ENCODE measurements at places on chromosomes 4 and X.

DNA sequence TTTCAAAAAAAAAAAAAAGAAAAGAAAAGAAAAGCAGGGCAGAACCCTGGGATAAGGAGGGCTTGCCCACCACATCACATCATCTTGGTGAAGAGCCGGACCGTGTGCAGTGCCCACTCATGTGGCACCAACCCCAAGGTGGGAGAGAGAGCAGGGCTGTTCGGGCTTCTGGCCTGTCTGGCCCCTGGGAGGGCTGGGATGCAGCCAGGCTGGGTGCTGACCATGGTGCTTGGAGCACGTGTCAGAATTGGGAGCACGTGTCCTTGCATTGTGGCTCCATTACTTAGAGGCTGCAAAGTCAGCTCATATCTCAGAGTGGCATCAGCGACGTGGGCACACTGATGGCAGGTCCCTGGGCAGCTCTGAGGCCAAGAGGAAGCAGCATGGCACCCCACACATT is 100.9 kb upstream of the AFAP1 start:
- no peak for DNase-seq

GRCh38 chrX:108211301-108211700 is 119.7 kb downstream of the ATG4A start:
- DNase-seq = no peak

DNA sequence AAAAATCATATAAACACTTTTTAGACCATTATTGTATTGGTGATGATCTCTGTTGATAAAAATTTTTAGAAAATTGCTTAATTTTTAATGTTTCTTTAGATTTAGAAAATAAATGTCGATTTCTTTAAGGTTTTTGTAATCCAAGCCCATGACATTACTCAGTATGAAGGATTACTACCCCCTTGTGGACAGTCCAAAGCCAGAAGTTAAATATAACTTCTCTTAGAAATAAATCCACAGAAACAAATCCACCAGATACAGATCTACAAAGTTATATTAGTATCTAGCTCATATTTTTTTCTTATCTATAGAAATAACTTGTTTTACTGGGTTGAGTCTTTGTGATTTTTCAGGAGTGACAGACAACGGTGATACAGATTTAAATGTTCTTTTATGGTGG is 18.9 kb downstream of the TIFA start:
- no peak for DNase-seq

- DNase-seq = no peak
These were observed 300.5 kb upstream of the LCORL start for GRCh38 chr4:18321956-18322530.

DNA sequence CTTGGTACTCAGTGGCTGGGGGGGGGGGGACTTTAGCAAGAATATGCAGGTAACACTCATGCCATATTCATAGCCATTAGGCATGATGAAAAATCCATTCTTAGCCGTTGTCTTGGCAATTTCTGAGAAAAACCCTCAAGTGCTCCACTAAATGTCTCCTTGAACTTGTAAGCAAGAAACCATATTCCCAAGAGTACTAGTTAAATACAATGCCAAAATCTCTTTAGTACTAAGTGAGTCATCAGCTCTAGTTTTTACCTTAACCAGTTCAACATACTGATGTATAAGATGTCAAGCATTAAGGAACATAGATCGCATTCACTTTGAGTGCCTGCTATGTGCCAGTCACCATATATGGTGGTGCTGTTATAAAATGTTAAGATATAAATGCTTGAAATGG is 27.5 kb downstream of the UBE2D3 start:
- DNase-seq = no peak

- DNase-seq = no peak
These were observed 60.8 kb downstream of the SPCS3 start for GRCh38 chr4:176380352-176381157.

- no peak for DNase-seq
These were observed 66.5 kb downstream of the AR start for GRCh38 chrX:67610282-67610681.

- no peak for DNase-seq
These were observed 38.9 kb upstream of the TMPRSS11D start for GRCh38 chr4:67922697-67923096.

- no peak for DNase-seq
These were observed 1.8 kb downstream of the TBC1D25 start for GRCh38 chrX:48541140-48541814.

DNA sequence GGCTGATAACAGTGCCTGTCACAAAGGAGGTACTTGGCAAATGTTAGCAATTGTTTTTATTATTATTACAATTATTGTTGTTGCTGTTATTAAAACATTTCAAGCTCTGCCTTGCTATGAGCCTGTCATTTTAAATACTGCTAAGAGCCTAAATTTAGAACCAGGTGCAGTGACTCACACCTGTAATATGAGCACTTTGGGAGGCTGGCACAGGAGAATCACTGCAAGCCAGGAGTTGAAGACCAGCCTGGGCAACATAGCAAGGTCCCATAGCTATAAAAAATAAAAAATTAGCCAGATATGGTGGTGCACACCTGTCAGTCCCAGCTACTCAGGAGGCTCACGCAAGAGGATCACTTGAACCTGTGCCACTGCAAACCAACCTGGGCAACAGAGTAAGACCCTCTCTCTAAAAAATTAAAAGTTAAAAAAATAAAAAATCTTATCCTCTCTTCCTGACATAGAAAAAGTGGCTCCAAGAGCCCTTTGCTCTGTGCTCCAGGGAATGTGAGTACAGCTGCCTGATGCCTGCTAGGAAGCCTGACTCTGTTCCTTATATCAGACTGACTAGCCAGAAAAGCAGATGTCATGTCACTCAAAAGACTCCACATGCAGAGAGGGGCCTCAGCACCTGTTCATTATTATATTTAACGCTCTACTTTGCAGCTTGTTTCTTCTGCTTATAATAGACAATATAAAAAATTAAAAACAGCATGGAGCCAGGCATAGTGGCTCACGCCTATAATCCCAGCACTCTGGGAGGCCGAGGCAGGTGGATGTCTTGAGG is 234.0 kb downstream of the OPHN1 start:
- no peak for DNase-seq

GRCh38 chrX:154596290-154596929 is 11.5 kb downstream of the CTAG1A start:
- no peak for DNase-seq

DNA sequence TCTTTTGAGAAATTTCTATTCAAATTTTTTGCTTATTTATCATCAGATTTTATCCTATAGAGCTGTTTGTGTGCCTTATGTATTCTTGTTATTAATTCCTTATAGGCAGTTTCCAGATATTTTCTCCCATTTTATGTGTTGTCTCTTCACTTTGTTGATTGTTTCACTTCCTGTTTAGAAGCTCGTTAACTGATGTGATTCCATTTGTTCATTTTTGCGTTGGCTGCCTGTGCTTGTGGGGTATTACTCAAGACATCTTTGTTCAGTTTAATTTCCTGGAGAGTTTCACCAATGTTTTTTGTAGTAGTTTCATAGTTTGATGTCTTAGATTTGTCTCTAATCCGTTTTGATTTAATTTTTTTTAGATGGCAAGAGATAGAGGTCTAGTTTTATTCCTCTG is 14.6 kb downstream of the ZNF718 start:
- DNase-seq = no peak

DNA sequence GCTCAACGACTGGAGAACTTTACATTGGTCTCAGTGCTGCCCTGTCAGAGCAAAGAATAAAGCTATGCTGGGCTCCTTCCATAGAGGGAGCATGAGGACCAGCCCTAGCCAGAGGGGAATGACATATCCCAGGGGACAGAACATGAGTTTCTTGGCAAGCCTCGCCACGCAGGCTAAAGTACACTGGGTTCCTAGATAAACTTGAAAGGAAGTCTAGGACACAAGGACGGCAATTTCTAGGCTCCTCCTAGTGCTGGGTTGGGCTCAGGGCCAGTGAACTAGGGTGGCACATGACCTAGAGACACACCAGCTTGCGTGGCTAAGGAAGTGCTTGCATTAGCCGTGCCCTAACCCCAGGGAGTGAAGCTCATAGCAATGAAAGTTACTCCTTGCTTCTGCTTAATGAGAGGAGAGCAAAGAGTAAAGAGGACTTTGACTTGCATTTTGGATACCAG is 141.0 kb downstream of the MAB21L2 start:
- DNase-seq = no peak

DNA sequence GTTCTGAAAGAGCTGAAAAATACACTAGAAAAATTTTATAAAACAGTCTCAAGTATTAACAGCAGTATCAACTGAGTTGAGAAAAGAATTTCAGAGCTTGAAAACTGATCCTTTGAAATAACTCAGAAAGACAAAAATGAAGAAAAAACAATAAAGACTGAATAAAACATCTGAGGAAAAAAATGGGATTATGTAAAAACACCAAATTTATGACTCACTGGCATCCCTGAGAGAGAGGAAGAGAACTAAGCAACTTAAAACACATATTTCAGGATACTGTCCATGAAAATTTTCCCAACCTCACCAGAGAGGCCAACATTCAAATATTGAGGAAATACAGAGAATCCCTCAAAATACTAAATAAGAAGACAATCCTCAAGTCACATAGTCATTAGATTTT is 22.9 kb downstream of the PABPC4L start:
- DNase-seq = no peak

DNA sequence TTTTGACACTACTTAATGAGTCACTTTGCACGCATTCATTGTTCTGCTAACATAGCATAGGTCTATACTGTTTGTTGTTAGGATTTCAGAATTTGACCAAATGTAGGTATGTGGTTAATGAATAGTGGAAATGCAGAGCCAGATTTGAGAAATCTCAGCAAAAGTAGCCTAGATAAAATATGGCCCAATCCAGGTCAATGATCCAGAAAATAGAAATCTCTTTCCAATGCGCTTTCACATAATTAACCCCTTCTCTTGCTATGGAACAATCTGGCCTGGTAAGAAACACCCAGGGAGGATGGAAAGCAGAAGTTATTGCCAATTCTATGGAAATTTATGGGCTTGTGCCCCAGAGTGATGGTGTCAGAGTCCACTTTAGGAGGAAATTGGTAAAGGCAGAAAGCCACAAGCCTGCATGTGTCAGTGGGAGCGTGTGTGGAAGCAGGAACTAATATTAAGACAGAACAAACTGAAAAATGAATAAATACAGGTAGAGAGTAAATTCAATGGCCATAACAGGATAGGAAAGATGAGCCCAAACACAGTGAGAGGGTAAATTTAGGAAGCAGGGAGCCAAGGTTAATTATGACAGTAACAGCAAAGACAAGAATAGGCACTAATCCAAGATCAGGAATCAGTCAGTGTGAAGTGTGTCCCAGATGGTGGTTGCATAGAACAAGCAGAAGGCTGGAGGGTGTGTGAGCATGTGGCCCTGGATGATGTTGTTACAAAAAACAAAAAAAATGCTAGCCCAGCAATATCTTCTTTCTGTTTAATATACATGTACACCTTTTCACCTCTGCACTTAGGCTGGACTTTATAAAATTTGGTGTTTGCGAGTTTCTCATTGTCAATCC is 102.9 kb downstream of the SYTL5 start:
- no peak for DNase-seq

- DNase-seq = no peak
These were observed 20.2 kb upstream of the CTSO start for GRCh38 chr4:155973639-155974475.

- DNase-seq = no peak
These were observed 38.1 kb upstream of the ARSH start for GRCh38 chrX:2967998-2968909.

DNA sequence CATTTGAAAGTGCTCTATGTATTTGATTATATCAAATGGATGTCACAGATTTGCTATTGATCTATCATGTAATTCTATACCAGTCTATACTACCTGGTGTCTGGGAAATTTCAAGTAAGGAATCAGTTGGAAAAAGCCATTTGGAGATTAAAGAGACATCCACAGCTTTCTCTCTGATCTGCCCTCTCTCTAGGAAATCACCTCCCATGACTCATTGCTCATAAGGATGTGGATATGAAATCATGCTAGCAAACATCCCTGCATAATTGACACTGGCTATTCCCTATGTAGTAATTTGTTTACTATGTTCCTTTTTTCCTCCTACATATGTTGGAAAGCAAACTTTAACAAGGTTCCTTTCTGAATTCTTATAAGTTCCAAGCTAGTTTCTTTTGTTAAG is 94.3 kb downstream of the TEX13A start:
- DNase-seq = no peak

DNA sequence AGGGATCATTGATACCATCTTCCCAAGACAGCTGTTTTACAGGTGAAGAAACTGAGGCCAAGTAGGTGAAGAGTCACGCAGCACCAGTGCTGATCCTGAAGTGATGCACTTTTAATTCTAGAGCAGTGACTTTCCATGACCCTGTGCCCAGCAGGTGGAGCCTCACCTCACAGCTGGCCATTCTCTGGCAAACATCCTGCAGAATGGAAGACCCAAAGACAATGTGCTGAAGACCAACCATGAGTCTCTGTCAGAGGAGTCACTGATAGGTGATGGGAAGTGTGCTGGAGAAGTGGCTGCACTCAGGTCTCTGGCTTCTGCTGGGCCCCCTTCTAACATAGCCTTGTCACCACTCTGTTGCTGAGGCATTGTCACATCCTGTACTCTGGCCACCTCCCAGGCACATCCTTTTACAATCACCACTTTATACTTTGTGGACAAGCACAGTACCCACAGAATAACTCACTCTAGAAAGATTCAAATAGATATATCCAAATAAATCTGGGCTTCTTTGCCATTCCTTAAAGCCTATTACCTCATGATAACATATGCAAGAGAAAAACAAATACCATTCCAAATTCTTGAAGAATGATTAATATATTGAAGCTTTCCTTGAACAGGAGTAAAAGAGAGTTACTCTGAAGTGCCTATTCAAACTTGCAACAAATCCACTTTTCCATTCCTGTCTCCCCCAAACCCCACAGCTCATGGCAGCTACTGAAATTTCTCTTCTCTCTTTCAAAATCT is 64.1 kb upstream of the SCOC start:
- no peak for DNase-seq

GRCh38 chr4:171266671-171267070 is 546.5 kb upstream of the GALNTL6 start:
- DNase-seq = no peak

- no peak for DNase-seq
These were observed 4.4 kb upstream of the VAMP7 start for GRCh38 chrX:155876704-155877103.

- no peak for DNase-seq
These were observed 21.3 kb downstream of the TXLNG start for GRCh38 chrX:16807548-16807947.

GRCh38 chr4:98446499-98447375 is 185.6 kb downstream of the RAP1GDS1 start:
- no peak for DNase-seq
